ENCODE measurements at places on chromosomes 13 and 19. TPM values are rescaled to one million over a fixed set of nuclear protein-coding genes. Genes with fewer than 3 reads are reported as not detected.
A peak's percentile ranks its signal among the peaks of the same experiment; 100 is the strongest.

DNA sequence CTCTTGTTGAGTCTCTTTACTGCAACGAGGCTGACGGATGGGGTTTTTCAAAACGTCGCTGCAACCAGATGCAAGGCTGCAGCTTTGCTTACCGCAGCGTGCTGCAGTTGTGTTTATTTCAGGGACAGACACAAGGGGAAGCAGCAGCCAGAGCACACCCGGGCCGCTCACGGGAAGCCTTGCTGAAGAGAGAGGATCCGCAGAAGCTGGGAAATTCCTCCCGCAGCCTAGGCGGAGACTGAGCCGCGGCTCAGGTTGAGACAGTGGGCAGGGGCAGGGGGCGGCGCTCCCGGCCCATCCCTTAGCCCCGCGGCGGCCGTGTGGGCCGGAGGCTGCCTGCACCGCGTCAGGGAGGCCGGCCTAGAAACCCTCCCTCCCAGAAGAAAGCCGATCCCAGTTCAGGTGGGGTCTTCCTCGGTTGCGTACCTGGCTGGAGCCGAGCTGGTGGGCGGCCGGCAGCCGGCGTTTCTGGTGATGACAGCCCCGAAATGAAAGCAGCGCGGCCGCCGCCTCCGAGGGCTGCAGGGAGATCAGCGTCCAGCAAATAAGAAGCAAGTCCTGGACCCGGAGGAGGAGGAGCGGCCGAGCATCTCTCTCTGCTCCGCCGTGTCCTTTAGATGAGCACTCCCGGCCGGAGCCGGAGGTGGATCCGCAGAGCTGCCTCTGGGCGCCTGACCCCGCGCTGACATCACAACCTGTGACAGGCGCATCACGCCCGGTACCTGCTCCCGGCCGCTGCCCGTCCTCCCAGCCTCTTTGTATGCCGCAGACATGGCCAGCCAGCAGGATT lies at the start of gene FRY:
Gene FRY (plus strand): TSS at position 750 of the 790 bp plus-strand sequence. CDS start 22 bp downstream, at position 772.
- peak; percentile 72 for DNase-seq
- peaks cover 9% of the 10 kb centered on the region for H3K27me3 ChIP-seq
- peak within 1 kb of the TSS; percentile 85 for H3K4me3 ChIP-seq
- H3K4me1 ChIP-seq, result peaks cover 45% of the 10 kb centered on the region

DNA sequence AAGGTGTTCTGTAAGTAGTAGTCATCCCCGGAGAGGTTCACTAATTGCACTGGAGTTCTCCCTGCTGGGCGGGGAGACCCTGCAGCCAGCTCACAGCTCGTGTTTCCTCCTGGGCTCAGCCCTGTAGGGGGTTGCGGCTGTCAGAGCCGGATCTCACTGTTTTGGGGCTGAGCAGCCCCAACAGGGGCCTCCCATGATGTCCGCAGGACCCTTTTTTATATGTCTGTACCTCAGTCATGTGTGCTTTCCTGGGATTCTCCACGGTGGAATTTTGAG lies 130.2 kb upstream of the MCF2L start:
- H3K4me1 ChIP-seq, result no peaks in the 10 kb centered on the region
- H3K4me3 ChIP-seq, result no peak overlapping the region
- H3K27ac ChIP-seq, result no peak overlapping the region
- DNase-seq, result no peak

DNA sequence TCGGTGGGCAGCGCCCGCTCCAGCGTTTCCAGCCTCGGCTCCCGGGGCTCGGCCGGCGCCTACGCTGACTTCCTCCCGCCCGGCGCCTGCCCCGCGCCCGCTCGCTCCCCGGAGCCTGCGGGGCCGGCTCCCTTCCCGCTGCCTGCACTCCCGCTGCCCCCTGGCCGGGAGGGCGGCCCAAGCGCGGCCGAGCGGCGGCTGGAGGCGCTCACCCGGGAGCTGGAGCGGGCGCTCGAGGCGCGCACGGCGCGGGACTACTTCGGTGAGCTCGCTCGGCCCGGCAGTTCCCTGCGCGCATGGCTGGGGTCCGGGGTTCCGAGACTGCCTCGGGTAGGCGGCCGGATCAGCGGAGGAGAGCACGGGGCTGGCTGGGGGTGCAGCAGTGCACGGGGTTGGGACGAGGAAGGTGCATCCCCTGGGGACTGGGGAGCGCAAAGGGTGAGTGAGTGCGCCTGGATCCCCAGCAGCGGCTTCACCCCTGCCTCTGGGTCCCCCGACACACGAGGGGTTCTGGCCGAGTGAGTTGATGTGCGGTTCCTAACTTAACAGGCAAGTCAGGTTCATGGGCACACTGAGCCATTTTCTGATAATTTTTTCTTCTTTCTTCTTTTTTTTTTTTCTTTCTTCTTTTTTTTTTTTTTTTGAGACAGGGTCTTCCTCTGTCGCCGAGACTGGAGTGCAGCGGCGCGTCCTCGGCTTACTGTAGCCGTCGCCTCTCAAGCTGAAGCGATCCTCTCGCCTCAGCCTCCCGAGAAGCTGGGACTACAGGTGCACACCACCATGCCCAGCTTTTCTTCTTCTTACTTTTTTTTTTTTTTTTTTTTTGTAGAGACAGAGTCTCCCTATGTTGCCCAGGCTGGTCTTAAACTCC lies 1.1 kb downstream of the WTIP start:
- peak overlapping the region; percentile 36 for H3K4me3 ChIP-seq
- peaks cover 5% of the 10 kb centered on the region for H3K4me1 ChIP-seq
- no peaks in the 10 kb centered on the region for H3K36me3 ChIP-seq
- no peak for DNase-seq

- no peak overlapping the region for H3K4me3 ChIP-seq
- no peaks in the 10 kb centered on the region for H3K36me3 ChIP-seq
- H3K4me1 ChIP-seq, result no peaks in the 10 kb centered on the region
- no peak overlapping the region for H3K27ac ChIP-seq
Measured at GRCh38 chr13:83065108-83065507, 817.2 kb downstream of the SLITRK1 start.

- no peak overlapping the region for H3K4me3 ChIP-seq
- peaks cover 41% of the 10 kb centered on the region for H3K27me3 ChIP-seq
- no peaks in the 10 kb centered on the region for H3K36me3 ChIP-seq
- no peak overlapping the region for H3K27ac ChIP-seq
Measured at GRCh38 chr19:50967929-50968715, 1.3 kb downstream of the KLK6 start.

DNA sequence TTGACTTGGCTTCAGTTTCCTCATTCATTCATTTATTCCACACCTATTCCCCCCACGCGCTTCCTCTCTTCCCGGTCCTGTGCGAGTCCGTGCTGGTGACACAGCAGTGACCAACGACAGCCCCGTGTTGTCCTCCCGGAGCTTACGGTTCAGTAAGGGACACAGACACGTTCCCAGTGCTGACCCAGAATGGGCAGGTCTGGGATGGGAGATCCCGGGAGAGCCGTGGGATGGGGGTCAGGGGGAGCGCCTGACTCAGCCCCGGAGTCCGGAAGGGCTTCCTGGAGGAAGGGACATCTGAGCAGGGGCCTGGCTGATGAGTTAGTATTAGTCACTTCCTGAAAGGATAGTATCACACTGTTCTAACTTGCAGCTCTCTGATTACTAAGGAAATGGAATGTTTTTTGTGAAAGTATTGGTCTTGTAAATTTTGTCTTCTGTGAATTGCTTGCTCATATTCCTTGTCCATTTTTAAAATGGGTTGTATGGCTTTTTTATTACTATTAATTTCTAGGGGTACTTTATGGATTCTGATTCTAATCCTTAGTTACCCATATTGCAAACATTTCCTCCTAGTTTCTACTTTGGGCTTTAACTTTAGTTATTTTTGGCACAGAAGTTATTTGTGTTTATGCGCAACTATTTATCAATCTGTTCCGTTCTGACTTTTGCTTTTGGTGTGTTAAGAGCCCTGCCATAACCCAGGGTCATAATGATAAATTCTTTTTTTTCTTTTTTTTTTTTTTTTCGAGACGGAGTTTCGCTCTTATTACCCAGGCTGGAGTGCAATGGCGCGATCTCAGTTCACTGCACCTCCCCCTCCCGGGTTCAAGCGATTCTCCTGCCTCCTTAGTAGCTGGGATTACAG lies 708 bp upstream of the ERCC1 start:
- peaks cover 58% of the 10 kb centered on the region for H3K4me1 ChIP-seq
- peak overlapping the region; percentile 90 for H3K27ac ChIP-seq
- peak overlapping the region; percentile 94 for H3K4me3 ChIP-seq
- peaks cover 3% of the 10 kb centered on the region for H3K27me3 ChIP-seq

GRCh38 chr13:45456196-45456972 lies 8.4 kb upstream of the COG3 start:
- peaks cover 5% of the 10 kb centered on the region for H3K36me3 ChIP-seq
- H3K27me3 ChIP-seq, result no peaks in the 10 kb centered on the region
- H3K4me3 ChIP-seq, result no peak overlapping the region
- no peak overlapping the region for H3K27ac ChIP-seq
- no peak for DNase-seq

DNA sequence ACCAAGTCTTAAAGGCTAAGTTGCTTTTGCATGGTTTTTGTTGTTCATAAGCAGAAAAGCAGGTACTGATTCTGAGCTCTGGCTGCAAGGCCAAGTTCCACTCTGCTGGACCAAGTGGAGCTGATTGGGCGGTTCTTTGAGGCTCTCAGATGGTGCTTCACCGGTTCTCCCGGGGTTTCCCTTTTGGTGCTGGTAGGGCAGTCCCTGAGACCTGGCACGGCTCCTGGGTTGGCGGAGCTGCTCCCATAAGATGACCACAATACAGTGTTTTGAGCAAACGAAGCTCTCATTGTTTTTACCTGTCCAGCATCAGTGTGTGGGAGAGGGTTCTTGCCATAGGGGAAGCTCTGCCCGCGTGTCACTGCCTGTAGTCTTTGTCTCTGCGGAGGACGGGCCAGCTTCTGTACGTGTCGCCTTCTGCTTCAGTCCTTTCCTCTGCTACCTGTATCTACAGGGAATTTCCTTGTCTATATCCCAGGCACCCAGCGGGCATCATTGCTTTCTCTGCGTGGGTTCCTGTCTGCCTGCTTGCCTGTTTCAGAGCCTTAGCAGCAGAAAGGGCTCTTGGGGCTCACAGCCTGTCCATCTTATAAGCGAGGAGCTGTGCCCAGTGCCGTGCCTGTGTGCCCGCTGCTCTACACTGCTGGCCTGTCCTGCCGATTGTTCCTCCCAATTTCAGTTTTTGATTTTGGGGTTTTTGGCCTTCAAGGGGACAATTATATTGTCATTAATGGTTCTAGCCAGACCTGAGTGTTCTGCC lies 2.3 kb downstream of the U2AF2 start:
- peaks cover 33% of the 10 kb centered on the region for H3K36me3 ChIP-seq
- peak overlapping the region; percentile 96 for H3K27ac ChIP-seq
- peak; percentile 35 for DNase-seq

- DNase-seq, result no peak
- no peaks in the 10 kb centered on the region for H3K27me3 ChIP-seq
- peak overlapping the region; percentile 70 for H3K27ac ChIP-seq
- no peak overlapping the region for H3K4me3 ChIP-seq
Measured at GRCh38 chr19:1254081-1254527, 5.7 kb downstream of the MIDN start.

DNA sequence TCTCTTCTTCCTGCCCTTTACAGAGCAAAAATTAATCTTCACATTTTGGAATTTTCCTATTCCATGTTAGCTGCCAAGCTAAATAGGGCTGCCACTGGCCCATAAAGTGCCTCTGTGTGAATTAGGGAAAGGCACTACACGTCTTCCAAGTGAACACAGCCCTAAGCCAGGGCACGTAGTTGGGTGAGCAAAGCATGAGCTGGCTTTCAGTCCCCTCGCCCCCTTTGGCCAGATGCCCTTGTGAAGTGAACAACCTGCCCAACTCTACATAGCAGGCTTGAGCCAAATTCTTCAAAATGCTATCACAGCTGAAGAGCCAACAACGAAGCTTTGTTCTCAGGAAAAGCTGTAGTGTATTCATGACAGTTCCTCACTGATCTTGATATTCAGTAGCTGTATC lies 213.1 kb downstream of the OXGR1 start:
- no peak overlapping the region for H3K4me3 ChIP-seq
- no peak overlapping the region for H3K27ac ChIP-seq
- no peak for DNase-seq
- no peaks in the 10 kb centered on the region for H3K4me1 ChIP-seq
- no peaks in the 10 kb centered on the region for H3K36me3 ChIP-seq

- H3K4me1 ChIP-seq, result no peaks in the 10 kb centered on the region
- DNase-seq, result no peak
- no peak overlapping the region for H3K27ac ChIP-seq
- peaks cover 11% of the 10 kb centered on the region for H3K27me3 ChIP-seq
Measured at GRCh38 chr13:33275916-33276315, 9.6 kb downstream of the STARD13 start.

GRCh38 chr13:82829040-82829439 lies 1053.2 kb downstream of the SLITRK1 start:
- no peaks in the 10 kb centered on the region for H3K4me1 ChIP-seq
- no peaks in the 10 kb centered on the region for H3K27me3 ChIP-seq
- DNase-seq, result no peak
- H3K36me3 ChIP-seq, result no peaks in the 10 kb centered on the region
- no peak overlapping the region for H3K27ac ChIP-seq
- no peak overlapping the region for H3K4me3 ChIP-seq

DNA sequence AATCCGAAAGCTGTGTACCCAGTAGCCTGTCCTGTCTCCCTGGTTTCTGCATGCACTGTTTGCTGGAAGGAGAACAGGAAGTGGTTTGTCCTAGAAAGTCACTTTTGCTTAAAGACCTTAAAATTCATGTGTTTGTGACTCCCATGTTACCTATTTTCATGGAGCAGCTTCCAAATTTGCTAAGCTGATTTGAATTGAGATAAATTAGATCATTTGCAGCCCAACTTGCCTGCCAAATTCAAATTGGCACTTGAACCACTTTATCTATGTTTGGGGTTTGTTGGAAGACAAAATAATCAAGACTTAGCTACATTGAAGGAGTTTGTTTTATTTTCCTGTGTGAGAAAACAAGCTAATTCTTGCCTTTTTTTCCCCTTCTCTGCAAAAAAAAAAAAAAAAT lies 532.5 kb downstream of the DIAPH3 start:
- no peak for DNase-seq
- H3K36me3 ChIP-seq, result no peaks in the 10 kb centered on the region
- no peaks in the 10 kb centered on the region for H3K27me3 ChIP-seq
- no peak overlapping the region for H3K4me3 ChIP-seq
- no peaks in the 10 kb centered on the region for H3K4me1 ChIP-seq

GRCh38 chr13:39612023-39612637 lies 9.1 kb upstream of the LHFPL6 start:
- H3K27ac ChIP-seq, result no peak overlapping the region
- no peaks in the 10 kb centered on the region for H3K36me3 ChIP-seq
- H3K27me3 ChIP-seq, result peaks cover 5% of the 10 kb centered on the region
- peak; percentile 81 for DNase-seq
- H3K4me1 ChIP-seq, result no peaks in the 10 kb centered on the region

DNA sequence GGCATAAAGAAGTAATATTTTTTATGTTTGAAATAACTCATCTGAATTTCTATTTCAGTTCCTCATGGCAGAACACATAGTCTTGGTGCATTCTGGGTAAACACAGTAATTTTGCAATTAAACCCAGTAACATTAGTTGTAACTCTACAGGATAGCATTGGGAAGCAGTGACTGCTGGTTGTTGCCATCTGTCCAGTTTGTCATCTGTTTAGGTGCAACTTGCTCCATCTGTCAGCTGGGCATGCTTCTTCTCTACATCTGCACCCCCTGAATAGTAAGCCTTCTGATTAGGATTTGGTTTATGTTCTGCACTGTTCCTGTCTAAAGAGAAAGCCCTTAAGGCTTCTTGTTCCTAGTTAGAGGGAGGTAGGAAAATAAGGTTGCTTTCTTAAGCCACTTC lies 63.5 kb upstream of the CSNK1A1L start:
- no peak for DNase-seq
- no peak overlapping the region for H3K27ac ChIP-seq
- no peaks in the 10 kb centered on the region for H3K4me1 ChIP-seq
- H3K27me3 ChIP-seq, result peaks cover 6% of the 10 kb centered on the region
- H3K36me3 ChIP-seq, result no peaks in the 10 kb centered on the region

The CILP2 gene
- total RNA-seq, result 0.14 TPM

The ZIC5 gene
- not detected for total RNA-seq

The ERVK3-1 gene
- total RNA-seq, result 24.5 TPM

The STK24 gene
- total RNA-seq, result 95.5 TPM

The ICAM4 gene
- not detected for total RNA-seq

The PSG11 gene
- not detected for total RNA-seq

The ZNF737 gene
- total RNA-seq, result 9.4 TPM

The SIGLEC5 gene
- total RNA-seq, result not detected

The OR10H2 gene
- total RNA-seq, result not detected

Measured in activated naive CD4-positive, alpha-beta T cell treated with anti-CD3 and anti-CD28 coated beads for 36 hours (primary cell).